ENCODE measurements at places on chromosomes 3 and 15.

DNA sequence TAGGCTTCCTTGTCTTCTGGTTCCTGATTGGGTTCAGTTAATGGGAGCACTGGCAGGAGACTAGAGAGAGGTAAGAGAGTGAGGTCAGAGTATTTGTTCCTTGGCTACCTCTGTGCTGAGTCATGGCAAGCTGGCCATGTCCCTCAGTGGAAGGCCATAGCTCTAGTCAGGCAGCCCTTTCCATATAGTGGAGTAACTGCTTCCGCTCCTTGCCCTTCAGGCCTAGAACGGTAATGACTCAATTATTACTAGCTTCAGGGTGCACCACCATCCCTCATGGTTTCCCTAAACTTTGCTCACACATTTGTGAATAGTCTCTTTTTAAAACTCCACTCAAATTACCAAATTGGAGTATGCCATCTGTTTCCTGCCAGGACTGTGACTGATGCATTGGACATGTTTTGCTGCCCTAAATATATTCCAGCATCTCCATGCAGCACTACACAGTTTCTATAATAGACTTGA is 10.5 kb upstream of the ANO10 start:
- peak; percentile 85 for DNase-seq

DNA sequence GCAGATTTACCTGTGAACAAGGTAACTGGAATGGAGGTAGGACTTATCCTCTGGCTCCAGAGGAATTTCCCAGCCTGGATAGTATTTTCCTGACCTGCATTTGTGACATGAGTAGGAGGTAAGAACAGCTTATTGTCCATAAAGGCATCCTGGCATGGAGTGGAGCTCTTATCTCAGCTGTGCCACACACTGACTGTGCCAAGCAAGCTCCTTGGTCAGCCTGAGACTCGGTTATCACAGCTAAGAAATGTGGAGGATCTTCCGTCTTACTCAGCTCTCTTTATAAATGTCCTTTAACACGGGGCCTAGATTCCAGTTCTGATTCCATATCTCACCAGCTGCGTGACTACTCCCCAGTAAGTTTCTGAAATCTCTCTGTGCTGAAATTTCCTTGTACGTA is 38.9 kb downstream of the SLCO3A1 start:
- no peak for DNase-seq

DNA sequence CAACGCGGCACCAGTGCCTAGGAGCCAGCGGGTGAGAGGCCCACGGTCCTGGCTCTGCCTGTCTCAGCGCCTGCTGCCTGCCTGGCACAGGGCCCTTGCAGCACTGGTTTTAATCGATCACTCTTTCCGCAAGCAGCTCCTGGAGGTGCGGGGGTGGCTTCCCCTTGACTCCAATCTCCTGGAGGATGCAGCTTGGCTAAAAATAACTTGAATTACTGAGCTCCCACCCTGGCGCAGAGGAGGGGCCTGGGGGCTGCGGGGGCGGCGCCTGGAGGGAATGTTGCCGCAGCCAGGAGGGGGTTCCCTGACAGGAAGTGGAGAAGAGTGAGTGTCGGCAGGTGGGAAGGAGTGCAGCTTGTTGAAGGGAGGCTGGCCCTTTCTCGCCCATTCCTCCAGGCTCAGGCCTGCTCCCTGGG is 9.9 kb upstream of the RPL29 start:
- DNase-seq = peak; percentile 74

GRCh38 chr15:49137861-49138260 is 17.5 kb downstream of the COPS2 start:
- no peak for DNase-seq

GRCh38 chr15:90609242-90610180 is 79.8 kb downstream of the CRTC3 start:
- no peak for DNase-seq

GRCh38 chr3:142646020-142646785 is 50.0 kb downstream of the PLS1 start:
- DNase-seq = peak; percentile 86

Data from epithelial cell of esophagus (primary cell).